NCI-H146 (cell line): ENCODE measurements at places on chromosomes 3 and 15.
A peak's percentile ranks its signal among the peaks of the same experiment; 100 is the strongest.

DNA sequence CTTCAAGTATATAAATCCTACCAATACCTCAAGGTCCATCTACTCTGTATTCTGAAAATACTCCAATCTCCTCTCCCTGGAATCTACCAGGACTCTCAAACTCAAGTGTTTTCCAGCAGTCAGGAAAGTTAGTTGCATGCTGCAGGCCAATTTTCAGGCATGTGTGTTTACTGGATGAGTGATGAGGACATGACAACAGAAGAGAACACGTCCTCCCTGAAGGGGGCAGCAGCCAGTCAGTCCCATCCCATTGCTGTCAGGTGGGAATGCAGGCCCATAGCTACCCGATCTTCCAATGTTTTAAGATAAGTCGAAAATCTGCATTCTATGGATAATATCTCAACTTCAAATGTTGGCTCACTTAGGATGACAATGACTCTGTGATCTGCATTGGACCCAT lies 496.2 kb downstream of the FHIT start:
- peak; percentile 56 for DNase-seq

DNA sequence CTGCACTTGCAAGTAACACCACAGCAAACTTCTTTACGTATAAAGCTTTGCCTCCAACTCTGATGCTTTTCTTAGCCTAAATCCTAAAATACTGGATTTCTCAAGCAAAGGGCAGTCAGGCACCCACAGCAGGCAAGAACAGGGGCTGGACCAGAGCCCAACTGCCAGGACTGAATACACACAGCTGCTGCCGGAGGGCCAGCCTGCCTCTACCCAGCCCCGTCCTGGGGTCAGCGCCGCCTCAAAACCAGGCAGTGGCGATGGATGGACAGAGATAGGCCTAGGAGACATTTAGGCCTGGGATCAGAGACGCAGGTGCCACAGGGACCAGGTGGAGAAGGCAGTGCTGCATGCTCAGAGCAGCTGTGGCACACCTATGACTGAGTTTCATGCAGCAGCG lies 47.6 kb upstream of the SEC61A1 start:
- DNase-seq, result peak; percentile 23

DNA sequence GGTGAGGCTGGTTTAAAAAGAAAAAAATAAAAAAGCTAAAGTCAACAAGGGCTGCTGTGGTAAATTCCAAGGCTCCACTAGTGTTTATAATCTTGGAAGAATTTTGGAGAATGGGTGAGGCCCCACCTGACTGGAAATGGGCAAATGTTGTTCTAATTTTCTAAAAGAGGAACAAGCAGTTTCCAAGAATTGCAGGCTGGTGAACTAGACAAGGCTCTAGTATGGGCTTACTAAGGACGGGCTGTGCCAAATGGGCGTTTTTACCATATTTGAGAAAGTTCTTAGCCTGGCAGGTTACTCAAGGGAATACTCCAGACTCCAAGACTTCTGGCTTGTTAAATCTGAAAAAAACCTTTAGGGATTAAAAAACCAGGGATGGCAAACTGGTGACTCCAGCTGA lies 67.0 kb upstream of the ABHD2 start:
- no peak for DNase-seq

DNA sequence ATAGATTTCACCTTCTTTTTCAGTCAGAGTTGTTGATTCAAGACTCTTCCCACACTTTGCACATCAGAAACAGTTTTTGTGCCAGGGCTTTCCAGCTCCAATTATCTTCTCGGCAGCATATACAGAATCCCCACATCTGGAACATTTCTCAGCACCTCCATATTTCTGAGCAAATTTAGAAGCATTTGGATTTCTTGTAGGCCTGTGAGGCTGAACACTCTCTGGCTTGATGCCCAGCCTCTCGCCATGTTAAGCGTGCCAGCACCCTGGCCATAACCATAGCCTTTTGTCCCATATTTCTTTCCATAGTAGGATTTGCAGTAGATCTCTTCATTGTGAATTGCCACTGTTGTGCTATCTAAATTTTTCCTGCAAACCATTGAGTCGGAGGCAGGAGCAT lies 28.3 kb downstream of the CD80 start:
- DNase-seq, result no peak

GRCh38 chr3:11346416-11346815 lies 74.2 kb downstream of the ATG7 start:
- DNase-seq, result no peak

DNA sequence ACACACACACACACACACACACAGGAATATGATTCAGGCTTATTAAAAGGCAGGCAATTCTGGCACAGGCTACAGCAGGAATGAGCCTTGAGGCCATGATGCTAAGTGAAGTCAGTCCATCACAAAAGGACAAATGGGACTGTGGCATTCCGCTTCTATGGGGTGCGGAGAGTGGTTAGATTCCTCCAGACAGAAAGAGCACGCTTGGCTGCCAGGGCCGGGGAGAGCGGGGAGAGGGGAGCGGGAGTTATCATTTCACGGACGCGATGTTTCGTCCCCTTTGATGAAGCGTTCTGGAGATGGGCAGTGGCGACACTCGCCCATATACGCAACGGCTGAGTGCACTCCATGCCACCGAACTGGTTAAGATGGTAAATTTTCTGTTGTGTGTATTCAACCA lies 58.5 kb upstream of the FAM174B start:
- DNase-seq, result peak; percentile 49

- peak; percentile 72 for DNase-seq
Observed at GRCh38 chr3:124995460-124995994, 60.3 kb downstream of the HEG1 start.

- no peak for DNase-seq
Observed at GRCh38 chr3:182803596-182803995, 10.3 kb downstream of the ATP11B start.

GRCh38 chr3:97680210-97680609 lies 84.3 kb upstream of the ARL6 start:
- DNase-seq, result no peak

GRCh38 chr15:51874751-51875644 lies 45.5 kb downstream of the TMOD3 start:
- no peak for DNase-seq

DNA sequence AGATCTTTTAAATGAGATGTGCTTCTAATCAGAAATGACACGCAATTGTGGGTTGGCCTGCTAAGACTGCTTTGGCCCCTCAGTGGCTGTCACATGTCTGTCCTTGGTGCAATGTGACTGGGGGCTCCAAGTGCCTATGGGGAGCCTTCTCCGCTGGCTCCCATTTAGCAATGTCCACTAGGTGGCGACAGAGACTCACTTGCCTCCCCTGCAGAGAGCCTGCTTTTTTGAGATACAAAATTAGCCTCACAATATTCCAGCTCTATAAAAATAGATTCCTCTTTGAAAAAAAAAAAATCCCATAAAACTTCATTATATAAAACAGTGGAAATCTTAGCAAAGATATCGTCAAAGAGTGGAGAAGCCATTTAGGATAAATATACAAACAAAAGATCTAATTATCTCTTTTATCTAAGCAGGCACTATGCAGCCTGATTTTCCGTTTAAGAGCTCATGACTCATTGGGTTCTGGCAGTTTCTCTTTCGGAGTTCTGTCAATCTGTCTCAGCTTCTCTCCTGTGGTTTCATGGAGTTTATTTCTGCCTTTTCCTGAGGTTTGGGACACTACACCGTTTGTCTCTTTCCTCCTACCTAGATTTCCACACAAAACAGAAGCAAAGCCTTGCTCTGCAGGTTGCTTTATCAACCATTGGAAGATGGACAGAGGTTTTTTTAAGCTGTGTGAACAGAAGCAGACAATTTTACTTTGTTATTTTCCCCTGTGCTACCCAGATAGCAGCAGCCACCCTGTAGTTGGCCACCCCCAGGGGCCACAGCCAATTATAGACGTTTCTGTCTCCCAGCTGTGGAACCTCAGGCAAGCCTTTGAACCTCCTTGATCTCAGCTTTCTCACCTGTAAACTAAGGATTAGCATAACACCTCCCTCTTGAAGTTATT lies 68.4 kb upstream of the TNFAIP8L3 start:
- DNase-seq, result peak; percentile 51

- no peak for DNase-seq
Observed at GRCh38 chr3:190073264-190074008, 47.3 kb downstream of the P3H2 start.

GRCh38 chr3:65676580-65676979 lies 362.1 kb downstream of the MAGI1 start:
- DNase-seq, result no peak

DNA sequence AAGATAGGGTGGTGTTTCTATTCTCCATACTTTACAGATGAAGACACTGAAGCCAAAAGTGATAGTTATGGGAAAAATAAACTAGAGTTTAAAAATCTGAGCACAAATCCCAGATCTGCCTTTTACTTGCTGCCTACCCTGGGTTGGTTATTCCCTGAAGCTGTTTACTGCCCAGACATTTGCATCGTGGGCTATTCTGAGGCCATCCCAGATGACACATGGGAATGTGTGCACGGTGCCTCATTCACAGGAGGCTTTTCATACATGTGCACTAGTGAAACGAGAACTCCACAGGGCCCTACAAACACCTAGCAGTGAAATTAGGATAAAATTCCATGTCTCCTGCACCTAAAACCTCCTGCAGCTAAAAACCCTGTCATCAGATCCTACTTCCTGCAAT lies 17.5 kb downstream of the MYO5C start:
- DNase-seq, result no peak

- DNase-seq, result no peak
Observed at GRCh38 chr3:33789183-33789954, 9.1 kb upstream of the PDCD6IP start.
